Esophagus squamous epithelium (tissue), 5 donors: ENCODE measurements at places on chromosomes 5 and 9. TPM values are rescaled to one million over a fixed set of nuclear protein-coding genes. Genes with fewer than 3 reads are reported as not detected.

Gene RNF183
- total RNA-seq, result 2.1 TPM

Gene RNF180
- total RNA-seq, result 4.0 TPM

Gene TTC16
- total RNA-seq, result not detected

Gene C1QTNF3
- 1.8 TPM for total RNA-seq

Gene PTCH1
- 4.6 TPM for total RNA-seq

Gene LECT2
- total RNA-seq, result not detected

Gene SLC28A3
- 0.95 TPM for total RNA-seq

Gene PCDHA1
- not detected for total RNA-seq

Gene WNK2
- 8.8 TPM for total RNA-seq

Gene SH3GL2
- not detected for total RNA-seq

Gene C1QTNF2
- 0.95 TPM for total RNA-seq

Gene TTC23L
- 0.19 TPM for total RNA-seq

Gene NXNL2
- not detected for total RNA-seq

Gene NR6A1
- total RNA-seq, result 1.9 TPM

Gene MAP1B
- 24.8 TPM for total RNA-seq
